NCI-H1694 treated with DMSO at 0.1 percent for 48 hours (cell line): ENCODE measurements at places on chromosomes 4 and X.

DNA sequence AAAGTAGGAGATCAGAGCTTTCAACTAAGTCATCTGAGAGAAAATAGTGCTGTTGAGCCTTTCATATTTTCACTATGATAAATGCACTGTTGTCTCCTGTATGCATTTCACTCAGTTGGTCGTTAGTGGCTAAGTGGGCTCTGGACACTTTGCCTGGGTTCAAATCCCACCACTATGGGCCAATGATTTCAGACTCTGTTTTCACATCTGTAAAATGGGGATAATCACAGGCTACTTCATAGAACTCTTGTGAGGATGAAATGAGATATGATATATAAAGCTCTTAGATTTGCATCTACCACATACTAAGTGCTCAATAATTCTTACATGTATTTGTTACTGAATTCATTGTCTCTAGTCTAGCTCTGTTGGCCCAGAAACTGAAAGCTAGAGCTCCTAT is 16.8 kb downstream of the LNX1 start:
- DNase-seq = no peak

DNA sequence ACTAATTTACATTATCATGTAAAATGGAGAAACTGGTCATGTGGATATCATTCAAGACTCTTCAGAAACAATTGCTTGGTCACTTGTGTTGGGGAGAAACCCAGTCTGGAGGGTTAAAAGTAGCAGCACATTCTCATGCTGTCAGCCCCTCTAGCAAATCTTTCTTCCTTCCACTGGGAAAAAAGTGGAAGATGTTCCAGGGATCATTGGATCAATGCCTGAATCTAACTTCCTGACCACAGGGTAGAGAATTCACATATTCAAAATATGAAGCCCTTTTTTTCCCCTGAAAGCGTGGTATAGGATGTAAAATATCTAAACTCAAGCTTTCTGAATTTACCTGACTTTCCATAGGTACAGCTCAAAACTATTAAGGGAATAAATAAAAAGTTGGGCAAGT is 98.0 kb downstream of the CXCL13 start:
- no peak for DNase-seq

DNA sequence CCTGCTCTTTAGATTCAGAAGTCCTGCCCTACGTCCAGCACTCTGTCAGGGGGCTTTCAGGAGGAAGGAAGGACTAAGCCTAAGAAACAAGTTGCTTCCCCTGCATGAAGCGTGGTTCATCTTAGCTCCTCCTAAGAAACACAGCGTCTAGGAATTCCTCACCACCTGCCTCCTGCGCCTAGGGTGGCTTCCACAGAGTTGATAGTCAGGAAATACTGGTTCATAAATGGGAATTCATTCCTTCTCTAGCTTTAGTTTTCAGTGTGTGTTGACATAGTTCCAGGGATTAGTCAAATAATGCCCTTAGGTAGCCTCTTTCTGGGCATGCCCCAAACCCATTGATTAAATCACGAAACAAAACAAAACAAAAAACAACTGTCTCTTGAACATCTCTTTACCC is 1.7 kb upstream of the MXRA5 start:
- no peak for DNase-seq

GRCh38 chr4:109301651-109302360 is 652 bp downstream of the COL25A1 start:
- DNase-seq = no peak

GRCh38 chr4:53963781-53964180 is 100.6 kb downstream of the CHIC2 start:
- DNase-seq = no peak
